Articular chondrocyte of knee joint (primary cell): ENCODE measurements at places on chromosomes 1 and 21. TPM values are rescaled to one million over a fixed set of nuclear protein-coding genes. Genes with fewer than 3 reads are reported as not detected.

The CFHR3 gene
- 0.11 TPM in 1 of 2 replicates, not detected in the other for total RNA-seq

The HAPLN2 gene
- not detected in 2 replicates for total RNA-seq

The SMPDL3B gene
- total RNA-seq = not detected in 2 replicates

The GPR37L1 gene
- under 0.01 TPM in 1 of 2 replicates, not detected in the other for total RNA-seq

The CACHD1 gene
- 17.1 and 20.1 TPM in 2 replicates for total RNA-seq

The CCDC190 gene
- 0.32 TPM in 1 of 2 replicates, not detected in the other for total RNA-seq

The DMRTA2 gene
- total RNA-seq = not detected in 2 replicates

The SKI gene
- 34.9 and 40.9 TPM in 2 replicates for total RNA-seq

The PEX19 gene
- 55.7 and 60.0 TPM in 2 replicates for total RNA-seq

The CFH gene
- total RNA-seq = 185 and 294 TPM in 2 replicates
